ENCODE measurements at places on chromosomes 7 and 10. TPM values are rescaled to one million over a fixed set of nuclear protein-coding genes. Genes with fewer than 3 reads are reported as not detected.

The GPR15LG gene
- not detected for total RNA-seq

The POLR2J2 gene
- 81.3 TPM for total RNA-seq

The KCP gene
- not detected for total RNA-seq

The GNG11 gene
- not detected for total RNA-seq

The ENTPD1 gene
- 0.82 TPM for total RNA-seq

The RAB19 gene
- 2.8 TPM for total RNA-seq

The SLC18A3 gene
- total RNA-seq: not detected

The RADIL gene
- not detected for total RNA-seq

The REEP3 gene
- 6.1 TPM for total RNA-seq

Measured in CD4-positive, alpha-beta T cell (primary cell).